ENCODE measurements at places on chromosomes 7 and 10. TPM values are rescaled to one million over a fixed set of nuclear protein-coding genes. Genes with fewer than 3 reads are reported as not detected.

DNA sequence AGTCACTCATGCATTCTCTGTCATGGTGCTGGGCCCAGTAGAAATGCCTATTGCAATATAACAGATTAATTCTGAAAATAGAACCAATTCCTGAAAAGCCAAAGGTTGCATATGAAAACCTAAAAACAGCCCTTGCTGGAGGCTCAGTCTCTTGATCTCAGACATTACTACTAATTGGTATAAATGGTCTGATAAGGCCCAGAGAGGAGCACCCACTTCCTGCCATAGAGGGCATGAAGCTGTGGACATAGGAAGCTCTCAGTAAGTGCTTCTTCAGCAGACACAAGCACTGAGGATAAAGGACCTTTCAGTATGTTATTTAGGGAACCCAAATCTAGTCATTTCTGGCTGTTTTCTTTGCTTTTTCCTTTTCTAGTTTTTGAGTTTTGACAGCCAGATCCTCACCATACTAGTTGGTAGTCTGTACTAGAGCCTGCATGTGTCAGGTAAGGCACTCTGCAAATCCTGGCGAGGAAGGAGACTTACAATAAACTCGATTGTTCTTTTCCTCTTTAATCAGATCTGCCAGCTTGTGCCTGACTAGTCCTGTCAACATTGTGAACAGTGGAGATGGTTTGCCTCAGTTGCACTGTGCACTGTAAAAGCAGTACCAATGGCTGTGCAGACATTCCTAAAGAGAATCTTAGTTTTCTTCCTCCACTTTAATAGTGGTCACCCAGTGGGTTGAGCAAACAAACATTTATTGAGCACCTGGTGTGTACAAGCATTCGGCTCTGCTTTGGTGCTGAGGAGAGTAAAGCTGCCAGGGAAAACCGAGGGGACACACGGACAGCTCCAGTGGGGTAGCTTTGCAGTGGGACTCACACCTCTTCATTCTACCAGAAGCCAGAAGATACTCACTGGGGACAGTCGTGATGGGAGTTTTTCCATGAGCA, 140.9 kb downstream of the CHN2 start:
- H3K27me3 ChIP-seq: no peaks in the 10 kb centered on the region
- no peak overlapping the region for H3K4me3 ChIP-seq
- no peak for DNase-seq
- no peaks in the 10 kb centered on the region for H3K36me3 ChIP-seq
- H3K27ac ChIP-seq: peak overlapping the region; percentile 80
- H3K4me1 ChIP-seq: peaks cover 14% of the 10 kb centered on the region

Gene ANK3
- 1.6 TPM for total RNA-seq

Gene CYP26C1
- 0.33 TPM for total RNA-seq

GRCh38 chr10:119652361-119652730, 1.2 kb downstream of the BAG3 start:
- DNase-seq: no peak
- peak overlapping the region; percentile 91 for H3K4me3 ChIP-seq
- peaks cover 31% of the 10 kb centered on the region for H3K4me1 ChIP-seq
- peak overlapping the region; percentile 94 for H3K27ac ChIP-seq

Gene OR2A12
- total RNA-seq: not detected

GRCh38 chr7:154598396-154598795, 404.5 kb downstream of the PAXIP1 start:
- no peaks in the 10 kb centered on the region for H3K36me3 ChIP-seq
- DNase-seq: no peak
- H3K27ac ChIP-seq: no peak overlapping the region
- H3K4me3 ChIP-seq: no peak overlapping the region
- no peaks in the 10 kb centered on the region for H3K4me1 ChIP-seq
